SHP77 treated with DMSO at 0.1 percent for 48 hours (cell line): ENCODE measurements at places on chromosomes 3 and 15.

DNA sequence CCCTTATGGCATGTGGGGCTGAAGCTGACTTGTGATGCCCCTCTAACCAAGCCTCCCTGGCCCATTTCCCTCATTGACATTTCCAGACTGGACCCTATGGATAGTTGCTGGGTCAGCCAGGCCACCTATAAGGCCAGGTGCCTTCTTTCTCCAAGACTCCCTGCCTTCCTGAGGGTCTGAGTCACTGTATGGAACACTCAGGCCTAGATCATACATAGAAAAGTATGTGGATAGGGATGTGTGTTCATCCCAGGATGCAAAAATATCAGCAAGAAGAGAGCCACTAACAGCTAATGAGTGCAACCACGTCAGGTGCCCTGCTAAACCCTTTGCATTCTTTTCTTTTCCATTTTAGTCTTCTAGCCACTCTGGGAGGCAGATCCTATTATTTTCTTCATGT is 168.4 kb upstream of the WNT5A start:
- no peak for DNase-seq

- DNase-seq, result no peak
These were observed 55.5 kb upstream of the CMTM7 start for GRCh38 chr3:32336113-32336498.

DNA sequence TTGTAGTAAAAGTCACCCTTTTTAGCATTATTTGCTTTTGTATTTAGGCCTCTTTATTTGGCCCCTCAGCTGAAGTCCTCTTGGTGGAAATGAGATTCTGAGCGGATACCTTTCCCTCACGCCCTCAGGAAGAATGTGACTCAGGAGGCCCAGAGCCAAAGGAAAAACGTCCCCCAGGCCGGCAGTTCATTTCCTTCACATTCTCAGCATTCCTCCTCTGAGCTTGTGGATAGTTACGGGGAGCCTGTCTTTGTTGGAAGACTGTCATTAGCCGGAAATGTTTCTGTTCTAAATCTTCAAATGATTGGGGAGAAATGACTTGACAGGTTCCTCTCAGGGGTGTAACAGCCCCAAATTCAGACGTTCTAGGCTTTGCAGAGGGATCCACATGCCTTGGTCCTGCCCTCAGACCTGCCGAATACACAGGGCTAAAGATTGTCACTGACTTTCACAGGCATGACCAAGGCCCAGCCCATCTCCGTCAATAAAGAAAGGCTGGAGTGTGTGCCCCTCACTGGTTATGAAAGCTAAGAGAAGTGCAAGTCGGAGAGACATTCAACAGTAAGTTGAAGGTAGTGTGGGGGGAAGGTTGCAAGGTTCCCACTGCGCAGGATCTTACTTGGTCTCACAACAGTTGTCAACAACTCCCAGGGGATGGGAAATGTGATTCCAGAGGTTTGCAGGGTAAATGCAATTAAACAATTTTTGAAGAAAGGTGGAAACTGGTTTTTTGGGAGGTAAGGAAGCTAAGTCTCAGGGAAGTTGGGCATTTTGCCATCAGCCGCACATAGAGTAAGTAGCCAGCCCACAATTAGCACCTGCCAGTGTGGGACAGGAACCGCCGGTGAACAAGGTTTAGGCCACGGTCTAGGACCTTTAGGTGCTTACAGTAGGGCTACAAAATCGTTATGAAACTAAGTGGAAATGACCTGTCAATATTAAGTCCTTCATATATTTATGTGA is 39.7 kb upstream of the MYZAP start:
- no peak for DNase-seq

GRCh38 chr3:69130689-69131088 is 8.3 kb upstream of the LMOD3 start:
- DNase-seq, result no peak

DNA sequence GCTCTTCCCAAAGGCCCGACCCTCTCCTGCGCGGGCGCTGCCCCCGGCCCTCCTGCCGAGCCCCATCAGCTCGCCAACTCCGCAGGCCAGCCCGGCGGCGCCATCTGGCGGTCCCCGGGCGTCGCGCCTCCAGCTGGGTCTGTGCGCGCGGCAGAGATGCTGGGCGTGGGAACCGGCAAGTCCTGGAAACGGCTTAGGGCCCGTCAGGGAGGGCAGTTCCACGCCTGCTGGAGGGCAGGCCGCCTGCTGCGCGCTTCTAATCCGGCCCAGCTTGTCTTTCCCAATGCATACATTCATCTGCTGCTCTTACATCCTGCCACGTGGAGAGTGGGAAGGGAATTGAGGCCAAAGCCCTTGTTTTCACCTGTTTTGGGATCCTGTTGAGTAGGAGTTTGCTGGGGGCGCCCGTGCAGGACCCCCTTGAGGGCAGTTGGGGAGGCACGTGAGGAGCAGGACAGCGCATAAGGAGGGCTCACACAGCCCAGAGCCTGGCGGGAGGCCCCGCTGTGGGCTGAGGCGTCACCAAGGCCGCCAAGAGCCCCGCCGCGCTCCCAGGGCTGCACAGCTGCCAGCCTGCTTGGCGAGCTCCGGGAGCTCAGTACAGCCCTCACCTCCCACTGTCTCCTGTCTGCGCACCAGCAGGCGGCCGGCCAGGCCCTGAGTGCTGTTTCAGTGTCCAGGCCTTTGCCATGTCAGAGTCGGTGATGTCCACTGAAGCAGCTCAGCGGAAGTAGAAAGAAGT is 165.6 kb downstream of the NSMCE3 start:
- DNase-seq, result no peak

DNA sequence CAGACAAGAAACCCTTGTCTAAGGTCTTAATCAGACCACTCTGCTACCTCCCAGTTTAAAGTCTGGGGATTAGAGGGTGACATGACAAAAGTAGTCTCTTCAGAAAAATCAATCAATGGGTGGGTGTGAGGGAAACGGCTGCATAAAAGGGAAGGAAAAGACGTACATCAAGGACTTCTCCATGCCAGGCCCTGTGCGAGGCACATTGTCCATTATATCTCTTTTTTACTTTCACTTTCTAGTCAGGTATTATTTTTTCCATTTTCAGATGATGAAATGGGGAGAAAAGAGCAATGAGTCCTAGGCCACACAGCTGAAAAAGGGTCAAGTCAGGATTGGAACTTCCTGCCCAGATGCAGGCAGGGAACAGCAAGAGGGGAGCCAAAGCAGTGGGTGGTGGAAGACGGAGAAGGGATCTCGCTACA is 4.6 kb upstream of the CX3CR1 start:
- DNase-seq, result no peak
